ENCODE measurements at places on chromosomes 7 and 10.
A peak's percentile ranks its signal among the peaks of the same experiment; 100 is the strongest.

- DNase-seq: no peak
Measured at GRCh38 chr10:102710609-102711008, 3.6 kb downstream of the ARL3 start.

- DNase-seq: no peak
Measured at GRCh38 chr10:86169066-86169465, 197.5 kb downstream of the GRID1 start.

DNA sequence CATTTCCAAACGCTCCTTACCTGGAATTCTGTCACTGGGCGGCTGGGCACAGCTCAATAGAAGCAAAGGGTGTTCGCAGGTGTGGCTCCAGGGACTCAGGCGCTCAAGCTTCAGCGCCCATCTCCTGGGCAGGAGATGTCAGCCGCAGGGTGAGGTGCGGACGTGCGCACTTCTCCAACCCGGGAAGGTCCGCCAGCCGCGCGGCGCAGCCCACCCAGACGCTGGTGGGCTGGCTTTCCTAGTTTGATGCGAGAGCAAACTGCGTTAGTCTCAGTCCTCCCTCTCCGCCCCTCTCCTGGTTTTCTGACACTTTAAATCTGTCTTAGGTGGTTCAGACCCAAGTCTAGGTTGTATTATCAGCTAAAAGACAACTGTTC lies 267 bp downstream of the CALCR start:
- no peak for DNase-seq

DNA sequence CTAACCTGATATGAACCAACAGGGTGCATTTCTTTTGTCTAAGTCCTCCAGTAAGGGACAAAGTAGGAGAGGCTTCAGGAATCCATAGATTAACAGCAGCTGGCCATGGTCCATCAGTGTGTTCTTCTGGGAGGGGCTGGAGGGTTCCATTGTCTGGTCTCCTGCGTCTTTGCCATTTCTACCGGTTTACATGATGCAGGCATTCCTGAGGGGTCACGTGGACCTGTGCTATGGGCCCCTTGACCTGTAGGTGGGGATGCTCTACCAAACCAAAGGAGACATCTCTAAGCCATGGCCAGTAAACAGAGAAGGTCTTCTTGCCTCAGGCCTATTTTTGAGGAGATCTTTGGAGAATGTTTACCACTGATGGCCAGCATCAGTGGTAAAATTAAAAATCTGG lies 28.7 kb upstream of the HABP2 start:
- no peak for DNase-seq

GRCh38 chr7:122310119-122311021 lies 5.8 kb upstream of the FEZF1 start:
- DNase-seq: no peak

- peak; percentile 31 for DNase-seq
Measured at GRCh38 chr10:5829267-5829666, 16.0 kb upstream of the GDI2 start.

GRCh38 chr10:31288001-31288400 lies 31.0 kb upstream of the ZEB1 start:
- no peak for DNase-seq

- no peak for DNase-seq
Measured at GRCh38 chr7:116501425-116502167, 2.1 kb downstream of the CAV2 start.

GRCh38 chr7:101740981-101741725 lies 76.3 kb upstream of the CUX1 start:
- DNase-seq: no peak

DNA sequence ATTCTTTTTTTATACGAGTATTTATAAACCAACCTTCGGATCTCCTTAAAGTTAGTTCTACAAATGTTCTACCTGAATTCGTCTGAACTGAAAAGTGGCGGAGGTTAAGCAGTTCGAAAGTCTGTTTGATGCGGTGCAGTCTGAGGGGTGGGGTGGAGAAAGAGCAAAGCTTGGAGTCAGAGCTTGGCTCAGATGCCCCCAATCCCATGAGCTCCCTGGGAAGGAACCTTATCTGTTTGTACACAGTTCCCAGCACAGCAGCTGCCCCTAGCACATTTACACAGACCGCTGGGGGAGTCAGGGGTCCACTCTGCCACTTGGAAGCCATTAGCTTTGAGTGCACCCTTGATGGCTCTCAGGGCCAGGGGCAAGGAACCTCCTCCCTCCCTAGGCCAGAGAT lies 30.8 kb downstream of the CPXM2 start:
- peak; percentile 39 for DNase-seq

DNA sequence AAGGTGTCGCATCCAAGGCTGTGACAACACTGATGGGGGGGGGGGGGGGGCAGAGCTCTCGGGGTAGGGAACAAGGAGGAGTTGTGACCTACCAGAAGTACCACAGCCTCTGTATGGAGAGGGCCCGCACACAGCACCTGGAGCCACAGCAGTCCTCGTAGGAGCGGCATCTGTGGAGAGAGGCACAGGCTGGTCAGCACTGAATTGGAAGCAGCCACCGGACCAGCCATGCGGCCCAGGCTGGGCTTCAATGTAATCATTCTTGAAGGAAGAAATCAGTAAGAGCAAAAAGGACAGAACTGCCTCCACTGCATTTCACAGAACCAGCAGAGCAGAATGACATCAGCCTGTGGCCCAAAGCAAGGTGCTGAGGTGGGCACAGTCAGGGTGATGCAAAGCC lies 74.8 kb downstream of the VOPP1 start:
- DNase-seq: no peak

DNA sequence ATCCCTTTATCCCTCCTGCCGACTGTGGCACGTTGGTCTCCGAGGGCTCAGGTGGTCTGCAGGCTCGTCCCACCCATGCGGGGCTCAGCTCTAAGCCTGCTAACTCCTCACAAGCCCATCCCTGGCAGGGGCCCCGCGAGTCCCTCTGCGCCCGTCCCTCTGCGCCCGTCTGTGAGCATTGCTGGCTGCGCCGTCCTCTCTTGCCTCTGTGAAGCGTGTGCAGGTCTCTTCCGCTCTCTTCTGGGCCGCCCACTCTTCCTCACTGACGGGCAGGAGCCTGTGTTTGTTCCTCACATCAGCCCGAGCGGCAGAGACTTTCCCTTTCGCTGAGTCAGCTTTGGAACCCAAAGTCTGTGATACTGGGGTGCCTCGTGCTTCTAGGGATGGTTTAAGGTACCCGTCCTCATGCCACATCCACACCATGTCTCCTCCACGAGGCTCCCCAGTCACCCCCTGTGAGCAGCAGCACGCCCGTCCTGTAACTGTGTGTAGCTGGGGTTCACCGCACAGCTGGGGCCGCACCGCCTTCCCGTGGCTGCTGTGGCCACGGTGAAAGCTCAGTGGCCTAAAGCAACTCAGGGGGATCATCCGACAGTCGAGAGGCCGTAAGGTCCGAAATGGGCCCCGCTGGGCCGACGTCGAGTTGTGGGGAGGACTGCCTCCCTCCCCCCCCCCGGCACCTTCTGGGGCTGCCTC lies 35.5 kb downstream of the ADGRA1 start:
- no peak for DNase-seq
